GM23338 (cell line): ENCODE measurements at places on chromosomes 12 and 14. TPM values are rescaled to one million over a fixed set of nuclear protein-coding genes. Genes with fewer than 3 reads are reported as not detected.

GRCh38 chr12:10140001-10140400, 10.0 kb upstream of the CLEC7A start:
- peak; percentile 69 for DNase-seq

Gene C12orf43
- 19.6 and 20.7 TPM in 2 replicates for polyA plus RNA-seq

Gene TRHDE
- 1.3 and 1.5 TPM in 2 replicates for polyA plus RNA-seq

Gene SRGAP1
- 8.1 and 8.3 TPM in 2 replicates for polyA plus RNA-seq

Gene DTX1
- 1.6 and 1.8 TPM in 2 replicates for polyA plus RNA-seq

Gene DDIT3
- 11.7 and 12.5 TPM in 2 replicates for polyA plus RNA-seq

Gene SLC38A4
- 5.8 and 6.2 TPM in 2 replicates for polyA plus RNA-seq

GRCh38 chr12:24979976-24980730, 31.3 kb upstream of the BCAT1 start:
- DNase-seq, result no peak

DNA sequence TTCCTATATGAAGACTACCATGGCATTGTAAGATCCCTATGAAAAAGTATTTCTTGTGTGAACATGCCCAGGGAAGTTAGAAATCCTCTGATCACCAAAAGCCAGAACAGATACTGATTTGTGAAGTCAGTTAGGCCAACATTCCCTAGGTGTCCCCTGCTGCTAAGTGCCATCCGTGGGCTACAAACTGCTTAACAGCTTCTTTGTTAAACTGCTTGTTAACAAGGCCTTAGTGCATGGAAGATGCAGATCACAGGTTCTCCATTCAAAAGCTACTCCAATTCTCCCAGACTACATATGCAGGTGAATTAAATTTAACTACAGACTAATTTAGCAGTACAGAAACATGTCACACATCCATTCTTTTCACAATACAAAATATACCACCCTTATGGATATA, 108.2 kb downstream of the PRICKLE1 start:
- peak; percentile 73 for DNase-seq

GRCh38 chr12:52130711-52131110, 51.2 kb downstream of the SMIM41 start:
- DNase-seq, result peak; percentile 46

DNA sequence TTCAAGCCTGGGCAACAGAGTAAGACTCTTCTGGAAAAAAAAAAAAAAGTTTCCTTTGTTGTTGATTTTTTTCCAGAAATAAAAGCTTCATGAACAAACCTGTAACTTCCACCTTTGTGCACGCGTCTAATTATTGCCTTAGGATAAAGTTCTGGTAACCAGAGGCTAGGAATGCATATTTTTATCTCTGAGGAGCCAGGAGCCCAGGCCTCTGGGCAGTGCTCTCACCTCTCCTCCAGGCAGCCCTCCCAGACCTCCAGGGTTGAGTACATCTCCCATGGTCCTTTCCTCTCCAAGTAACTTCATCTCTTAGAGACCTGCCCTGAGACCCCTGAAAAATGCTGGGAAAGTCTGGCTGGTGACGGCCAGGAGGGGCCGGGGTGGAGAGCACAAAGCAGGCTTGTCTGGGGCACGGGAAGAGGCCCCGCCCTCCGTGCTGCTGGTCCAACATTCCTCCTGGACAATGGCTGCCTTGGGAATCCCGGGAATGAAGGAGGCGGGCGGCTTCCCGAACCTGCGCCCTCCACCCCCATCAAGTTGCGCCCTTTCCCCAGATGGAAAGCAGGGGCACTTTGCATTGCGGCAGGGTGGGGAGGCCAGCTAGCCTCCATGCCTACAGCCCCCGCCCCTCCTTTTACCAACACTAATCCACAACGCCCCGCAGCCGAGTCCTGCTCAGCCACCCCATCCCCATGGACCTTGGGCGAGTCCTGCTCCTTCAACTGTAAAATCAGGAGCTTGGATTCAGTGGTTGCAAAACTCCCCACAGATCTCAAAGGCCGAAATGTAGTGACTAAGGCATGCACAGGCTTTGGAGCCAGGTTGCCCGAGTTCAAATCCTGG, 7.3 kb upstream of the FIGNL2 start:
- peak; percentile 97 for DNase-seq

DNA sequence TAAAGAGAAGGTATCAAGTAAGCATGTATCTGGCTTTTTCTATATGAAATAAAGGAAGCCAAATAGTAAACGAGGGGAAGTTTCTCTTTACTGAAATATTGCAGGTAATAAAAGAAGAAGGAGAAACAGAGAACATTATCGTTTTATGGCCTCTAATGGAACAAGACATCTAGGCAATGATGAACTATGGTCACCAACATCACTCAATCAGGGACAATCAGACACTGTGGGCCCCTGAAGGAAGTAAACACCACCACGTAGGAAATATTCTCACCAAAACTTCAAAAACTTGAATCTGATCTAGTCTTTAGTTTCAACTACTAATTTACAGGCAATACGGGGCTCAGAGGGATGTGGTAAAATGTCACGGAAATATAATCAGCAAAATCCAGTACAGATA, 15.9 kb downstream of the HEBP1 start:
- DNase-seq, result no peak

- DNase-seq, result no peak
Measured at GRCh38 chr12:77070800-77071449, 5.6 kb upstream of the E2F7 start.

Gene GALNT6
- polyA plus RNA-seq, result 8.1 and 8.6 TPM in 2 replicates

- peak; percentile 73 for DNase-seq
Measured at GRCh38 chr12:47651368-47652254, 54.2 kb downstream of the RPAP3 start.

Gene CFAP251
- 0.70 and 1.4 TPM in 2 replicates for polyA plus RNA-seq

- no peak for DNase-seq
Measured at GRCh38 chr12:29150462-29150861, 1.4 kb downstream of the FAR2 start.

DNA sequence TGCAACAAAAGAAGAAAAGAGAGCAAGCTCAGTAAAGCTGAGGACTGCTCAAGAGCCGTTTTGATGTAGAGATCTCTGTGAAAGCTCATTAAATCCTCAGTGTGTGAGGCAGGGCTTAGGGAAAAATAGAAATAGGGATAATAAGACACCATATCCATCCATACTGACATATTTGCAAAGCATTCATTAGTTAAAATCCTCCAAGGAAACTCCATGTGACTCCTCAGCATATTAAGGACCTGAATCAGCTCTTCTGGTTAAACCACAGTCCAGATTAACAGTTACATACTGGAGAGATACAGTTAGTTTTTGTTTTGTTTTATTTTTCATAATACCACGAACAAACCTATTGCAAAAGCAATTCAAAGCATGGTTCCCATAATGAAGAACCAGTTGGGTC, 288.2 kb downstream of the PAWR start:
- no peak for DNase-seq

GRCh38 chr14:20529806-20530205, 24.5 kb downstream of the RNASE10 start:
- no peak for DNase-seq

DNA sequence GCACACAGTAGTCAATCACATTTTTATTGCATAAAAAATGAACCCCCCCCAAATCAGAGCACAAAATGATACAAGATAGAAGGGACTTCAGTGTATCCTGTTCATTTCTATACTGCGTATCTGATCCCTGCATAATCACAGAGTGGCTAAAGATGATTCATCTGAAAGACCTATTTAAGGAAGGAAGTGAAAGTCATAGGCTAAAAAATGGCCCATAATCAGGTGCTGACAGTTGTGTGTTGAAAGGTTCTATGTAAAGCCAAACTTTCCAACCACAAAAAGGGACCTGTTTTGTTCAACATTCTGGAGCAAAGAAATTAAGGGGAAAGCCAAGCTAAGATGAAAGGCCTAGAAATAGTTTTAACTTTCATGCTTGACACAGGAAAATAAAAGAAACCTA, 147.8 kb upstream of the ATP2B1 start:
- DNase-seq, result no peak

Gene RIC8B
- polyA plus RNA-seq, result 10.4 and 12.3 TPM in 2 replicates

Gene BATF
- polyA plus RNA-seq, result not detected in 2 replicates

Gene NTN4
- 0.89 and 1.5 TPM in 2 replicates for polyA plus RNA-seq

DNA sequence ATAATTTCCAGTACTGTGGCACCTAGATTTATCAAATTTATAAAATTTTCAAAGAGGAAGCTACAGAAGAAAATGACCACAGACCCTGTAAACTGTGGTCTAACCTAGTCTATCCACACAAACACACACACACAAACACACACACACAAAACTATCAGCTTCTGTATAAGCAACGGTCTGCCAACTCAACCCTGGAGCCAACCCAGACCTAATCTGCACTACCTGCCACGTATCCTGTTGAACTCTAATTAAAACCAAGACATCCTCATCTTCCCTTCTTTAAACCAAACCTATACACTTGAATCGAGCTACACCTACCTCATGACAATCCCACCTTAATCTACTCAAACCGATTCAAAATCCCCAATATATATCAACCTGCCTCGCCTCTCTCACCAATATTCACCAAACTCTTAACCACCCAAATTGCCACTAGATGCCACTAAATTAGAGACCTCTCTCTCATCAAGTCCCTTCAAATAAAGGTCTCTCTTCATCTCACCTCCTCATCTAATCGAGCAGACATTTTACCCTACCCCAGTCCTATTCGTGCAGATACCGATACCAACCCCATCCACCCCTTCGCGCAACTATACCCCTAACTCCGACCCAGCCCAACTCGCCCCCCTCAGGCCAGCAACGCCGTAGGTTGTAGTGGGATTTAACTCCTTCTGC, 808 bp downstream of the ACIN1 start:
- DNase-seq, result peak; percentile 96

DNA sequence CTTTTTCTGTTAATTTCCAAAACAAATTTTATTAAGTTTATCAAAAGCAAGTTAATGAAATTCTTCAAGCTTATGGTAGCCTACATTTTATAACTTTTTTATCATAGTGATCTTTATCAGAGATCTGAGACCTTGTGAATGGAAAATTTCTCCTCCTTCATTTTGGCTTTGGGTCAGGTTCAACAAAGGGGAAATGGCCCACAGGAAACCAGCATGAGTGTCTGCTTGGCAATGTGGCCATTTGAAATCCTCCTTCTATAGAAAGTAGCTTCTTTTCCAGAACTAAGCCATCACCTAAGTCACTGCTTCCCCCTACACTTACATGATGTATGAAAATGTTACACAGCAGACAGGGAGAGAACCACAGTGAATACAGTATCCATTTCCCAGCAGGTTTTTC, 1.6 kb downstream of the RHOJ start:
- no peak for DNase-seq

- peak; percentile 88 for DNase-seq
Measured at GRCh38 chr14:71855399-71856036, 76.7 kb upstream of the RGS6 start.
